ENCODE measurements at places on chromosomes 12 and 14. TPM values are rescaled to one million over a fixed set of nuclear protein-coding genes. Genes with fewer than 3 reads are reported as not detected.
A peak's percentile ranks its signal among the peaks of the same experiment; 100 is the strongest.

Gene DCN
- not detected for polyA plus RNA-seq

Gene PRB2
- polyA plus RNA-seq = not detected

Gene SLC17A8
- polyA plus RNA-seq = not detected

Gene SSPN
- polyA plus RNA-seq = 8.1 TPM

Gene C12orf54
- not detected for polyA plus RNA-seq

Gene PPP4R3A
- polyA plus RNA-seq = 80.6 TPM

DNA sequence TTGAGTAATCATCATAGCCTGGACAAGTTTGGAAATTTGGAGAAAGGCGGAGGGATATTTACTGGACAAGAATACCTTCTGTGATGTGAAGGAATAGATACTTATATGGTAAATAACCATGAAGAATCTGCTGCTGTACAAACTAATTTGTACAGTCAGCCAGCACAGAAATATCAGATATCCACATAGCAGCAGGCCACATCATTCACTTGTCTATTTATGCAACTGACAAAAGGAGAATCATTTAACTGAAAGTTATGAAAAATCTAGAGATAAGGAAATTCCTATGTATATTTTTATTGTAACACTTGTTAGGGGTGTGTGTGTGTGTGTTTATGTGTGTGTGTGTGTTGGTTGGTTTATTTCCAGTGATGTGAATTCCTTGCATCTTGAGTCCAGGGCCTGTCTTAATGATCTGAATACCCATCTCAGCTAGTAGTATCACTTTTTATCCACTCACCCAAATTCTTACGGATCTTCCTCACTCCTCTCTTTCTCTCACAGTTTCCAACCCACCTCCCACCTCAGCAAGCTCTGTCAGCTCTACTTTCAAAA, 10.5 kb upstream of the LRIG3 start:
- no peak overlapping the region for H3K4me3 ChIP-seq
- H3K27ac ChIP-seq = no peak overlapping the region
- H3K36me3 ChIP-seq = no peaks in the 10 kb centered on the region
- H3K27me3 ChIP-seq = no peaks in the 10 kb centered on the region
- H3K4me1 ChIP-seq = no peaks in the 10 kb centered on the region

- no peak overlapping the region for H3K27ac ChIP-seq
- no peaks in the 10 kb centered on the region for H3K36me3 ChIP-seq
- H3K27me3 ChIP-seq = peaks cover 48% of the 10 kb centered on the region
- no peak overlapping the region for H3K4me3 ChIP-seq
- no peak for DNase-seq
- peaks cover 28% of the 10 kb centered on the region for H3K4me1 ChIP-seq
These were observed 14.8 kb upstream of the OR6S1 start for GRCh38 chr14:20656274-20656673.

DNA sequence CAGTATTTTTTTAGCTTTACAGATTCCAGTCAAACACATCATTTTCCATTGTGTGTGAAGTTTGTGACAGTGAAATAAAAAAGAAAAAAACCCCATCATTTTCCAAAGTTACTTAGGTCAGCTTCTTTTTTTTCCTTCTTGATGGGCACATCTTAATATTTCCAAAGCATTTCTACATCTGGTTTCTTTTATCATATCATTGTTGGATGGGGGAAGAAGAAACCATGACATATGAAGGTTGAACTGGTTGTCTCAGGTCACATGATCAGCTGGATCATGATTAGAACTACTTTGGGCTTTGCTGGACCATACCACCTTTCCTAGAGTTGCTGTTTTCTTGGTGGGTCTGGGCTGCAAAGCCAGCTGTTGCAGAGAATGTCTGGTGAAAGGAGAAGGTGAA, 59.8 kb downstream of the FOS start:
- H3K27me3 ChIP-seq = no peaks in the 10 kb centered on the region
- H3K27ac ChIP-seq = no peak overlapping the region
- H3K4me3 ChIP-seq = no peak overlapping the region

- H3K4me3 ChIP-seq = no peak overlapping the region
- H3K27me3 ChIP-seq = no peaks in the 10 kb centered on the region
- no peaks in the 10 kb centered on the region for H3K4me1 ChIP-seq
- no peak overlapping the region for H3K27ac ChIP-seq
- no peaks in the 10 kb centered on the region for H3K36me3 ChIP-seq
These were observed 221.2 kb upstream of the KITLG start for GRCh38 chr12:88801227-88802095.

- H3K4me1 ChIP-seq = no peaks in the 10 kb centered on the region
- no peak for DNase-seq
- H3K36me3 ChIP-seq = no peaks in the 10 kb centered on the region
- H3K27ac ChIP-seq = no peak overlapping the region
- no peak overlapping the region for H3K4me3 ChIP-seq
These were observed 53.4 kb upstream of the DLK1 start for GRCh38 chr14:100673085-100673806.

DNA sequence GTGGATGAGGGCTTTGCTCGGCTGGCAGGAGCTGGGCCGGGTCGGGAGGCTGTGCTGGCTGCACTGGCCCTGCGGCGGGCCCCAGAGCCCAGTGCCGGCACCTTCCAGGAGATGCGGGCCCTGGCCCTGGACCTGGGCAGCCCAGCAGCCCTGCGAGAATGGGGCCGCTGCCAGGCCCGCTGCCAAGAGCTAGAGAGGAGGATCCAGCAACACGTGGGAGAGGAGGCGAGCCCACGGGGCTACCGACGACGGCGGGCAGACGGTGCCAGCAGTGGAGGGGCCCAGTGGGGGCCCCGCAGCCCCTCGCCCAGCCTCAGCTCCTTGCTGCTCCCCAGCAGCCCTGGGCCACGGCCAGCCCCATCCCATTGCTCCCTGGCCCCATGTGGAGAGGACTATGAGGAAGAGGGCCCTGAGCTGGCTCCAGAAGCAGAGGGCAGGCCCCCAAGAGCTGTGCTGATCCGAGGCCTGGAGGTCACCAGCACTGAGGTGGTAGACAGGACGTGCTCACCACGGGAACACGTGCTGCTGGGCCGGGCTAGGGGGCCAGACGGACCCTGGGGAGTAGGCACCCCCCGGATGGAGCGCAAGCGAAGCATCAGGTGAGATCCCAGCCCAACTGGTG, 11.5 kb downstream of the ARHGEF40 start:
- H3K4me3 ChIP-seq = no peak overlapping the region
- no peaks in the 10 kb centered on the region for H3K27me3 ChIP-seq
- H3K27ac ChIP-seq = no peak overlapping the region
- peaks cover under 1% of the 10 kb centered on the region for H3K4me1 ChIP-seq
- DNase-seq = no peak

GRCh38 chr14:77000340-77001270, 27.9 kb downstream of the IRF2BPL start:
- no peaks in the 10 kb centered on the region for H3K36me3 ChIP-seq
- H3K27ac ChIP-seq = peak overlapping the region; percentile 37
- no peaks in the 10 kb centered on the region for H3K27me3 ChIP-seq

- no peaks in the 10 kb centered on the region for H3K36me3 ChIP-seq
- no peaks in the 10 kb centered on the region for H3K27me3 ChIP-seq
- H3K4me1 ChIP-seq = peaks cover 10% of the 10 kb centered on the region
- no peak overlapping the region for H3K4me3 ChIP-seq
- no peak overlapping the region for H3K27ac ChIP-seq
These were observed 128.6 kb downstream of the ZFP36L1 start for GRCh38 chr14:68664225-68664681.

- H3K27me3 ChIP-seq = no peaks in the 10 kb centered on the region
- no peak overlapping the region for H3K4me3 ChIP-seq
- peaks cover 78% of the 10 kb centered on the region for H3K4me1 ChIP-seq
- H3K27ac ChIP-seq = peak overlapping the region; percentile 69
- no peaks in the 10 kb centered on the region for H3K36me3 ChIP-seq
These were observed 479.8 kb downstream of the ZFP36L1 start for GRCh38 chr14:68312884-68313610.

Data from B cell (primary cell).